ENCODE measurements at places on chromosomes 11 and 22.

- DNase-seq, result no peak
Measured at GRCh38 chr22:30225220-30225927, 21.2 kb downstream of the LIF start.

DNA sequence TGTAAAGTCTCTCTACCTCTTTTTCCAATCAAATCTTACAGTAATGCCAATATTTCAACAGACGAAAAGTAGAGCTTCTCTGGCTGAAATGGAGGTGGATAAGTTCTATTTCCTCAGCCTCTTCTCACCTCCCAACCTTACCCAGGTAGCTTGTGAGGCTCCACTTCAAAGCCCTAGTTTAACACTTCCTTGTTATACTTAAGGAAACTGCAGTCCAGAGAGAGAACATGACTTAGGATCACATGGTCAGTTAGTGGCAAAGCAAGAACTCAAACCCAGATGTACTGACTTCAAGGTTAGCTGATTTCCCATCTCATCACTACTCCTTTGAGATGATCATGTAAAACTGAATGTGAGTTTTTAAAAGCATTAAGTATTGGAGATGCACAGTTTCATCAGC is 32.5 kb downstream of the PAK1 start:
- DNase-seq, result no peak

DNA sequence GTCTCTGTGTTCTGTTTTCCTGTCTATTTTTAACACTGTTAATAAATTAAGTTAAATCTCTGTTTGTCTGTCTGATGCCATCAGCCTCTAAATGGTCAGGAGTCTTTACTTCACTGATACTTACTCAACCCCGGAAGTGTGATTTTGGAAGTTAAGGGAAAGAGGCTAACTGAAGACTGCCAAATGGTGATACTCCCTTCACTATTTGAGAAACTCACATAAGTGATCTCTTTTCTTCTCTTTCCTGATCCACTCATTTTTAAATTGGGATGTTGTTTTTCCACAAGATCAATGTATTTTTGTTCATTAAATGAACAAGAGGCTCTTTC is 389 bp upstream of the CASP12 start:
- no peak for DNase-seq

GRCh38 chr11:3206156-3206921 is 12.3 kb downstream of the MRGPRG start:
- no peak for DNase-seq

GRCh38 chr22:47805394-47805935 is 1043.0 kb downstream of the TBC1D22A start:
- DNase-seq, result no peak

- DNase-seq, result no peak
Measured at GRCh38 chr22:48188231-48188721, 1425.8 kb downstream of the TBC1D22A start.

- DNase-seq, result peak; percentile 36
Measured at GRCh38 chr22:39721206-39722031, 150.9 kb downstream of the CACNA1I start.

DNA sequence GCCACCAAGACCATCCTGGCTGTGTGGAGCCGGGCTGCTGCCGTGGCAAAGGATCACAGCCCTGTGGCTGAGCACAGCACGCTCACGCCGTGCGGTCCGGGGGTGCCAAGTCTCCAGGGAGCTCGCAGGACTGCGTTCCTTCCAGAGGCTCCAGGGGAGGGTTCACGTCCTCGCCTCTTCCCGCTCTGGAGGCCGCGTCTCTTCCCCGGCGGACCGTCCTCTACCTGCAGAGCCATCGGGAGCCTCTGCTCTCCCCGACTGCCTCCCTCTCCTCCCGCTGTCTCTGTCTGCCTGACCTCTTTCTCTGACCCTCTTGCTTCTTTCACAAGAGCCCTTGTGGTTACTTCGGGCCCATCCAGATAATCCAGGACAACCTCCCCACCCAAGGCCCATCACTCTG is 11.4 kb upstream of the MUC5AC start:
- peak; percentile 15 for DNase-seq

DNA sequence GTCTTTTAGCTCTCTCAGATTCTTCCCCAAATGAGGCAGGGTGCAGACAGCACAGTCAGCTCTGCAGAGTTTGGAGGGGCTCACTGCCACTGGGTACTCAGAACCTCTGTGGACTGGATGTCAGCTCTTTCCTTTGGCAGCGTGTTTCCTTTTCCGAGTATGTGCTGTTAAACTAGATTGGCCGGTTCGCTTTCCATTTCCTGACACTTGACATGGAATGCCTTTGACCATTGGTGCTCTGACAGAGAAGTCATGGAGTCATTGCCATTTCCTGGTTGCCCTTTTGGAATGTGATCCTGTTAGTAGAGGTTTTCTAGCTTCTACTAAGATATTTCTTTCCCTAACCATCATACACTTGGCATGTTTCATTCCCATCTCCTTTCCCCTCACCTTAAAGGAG is 86.7 kb downstream of the SWAP70 start:
- DNase-seq, result no peak

DNA sequence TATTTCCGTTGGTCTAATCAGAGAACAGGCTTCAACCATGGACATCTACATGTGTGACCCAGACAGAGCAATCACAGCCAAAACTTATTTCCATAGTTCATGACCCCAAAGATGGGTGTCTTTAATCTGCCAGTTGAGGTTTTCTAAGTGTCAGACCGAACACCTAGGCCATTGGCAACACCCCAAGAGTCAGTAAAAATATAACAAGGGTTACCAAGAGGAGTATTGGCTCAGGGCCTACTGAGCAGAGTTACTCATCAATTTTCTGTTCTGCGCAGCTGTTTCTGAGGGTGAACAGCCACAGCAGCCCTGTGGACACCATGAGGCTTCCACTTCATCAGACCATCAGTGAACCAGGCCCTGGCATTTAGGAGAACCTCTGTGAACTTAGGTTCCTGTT is 18.8 kb downstream of the GUCD1 start:
- DNase-seq, result no peak

- DNase-seq, result peak; percentile 33
Measured at GRCh38 chr22:17705951-17706900, 67.7 kb downstream of the BCL2L13 start.

DNA sequence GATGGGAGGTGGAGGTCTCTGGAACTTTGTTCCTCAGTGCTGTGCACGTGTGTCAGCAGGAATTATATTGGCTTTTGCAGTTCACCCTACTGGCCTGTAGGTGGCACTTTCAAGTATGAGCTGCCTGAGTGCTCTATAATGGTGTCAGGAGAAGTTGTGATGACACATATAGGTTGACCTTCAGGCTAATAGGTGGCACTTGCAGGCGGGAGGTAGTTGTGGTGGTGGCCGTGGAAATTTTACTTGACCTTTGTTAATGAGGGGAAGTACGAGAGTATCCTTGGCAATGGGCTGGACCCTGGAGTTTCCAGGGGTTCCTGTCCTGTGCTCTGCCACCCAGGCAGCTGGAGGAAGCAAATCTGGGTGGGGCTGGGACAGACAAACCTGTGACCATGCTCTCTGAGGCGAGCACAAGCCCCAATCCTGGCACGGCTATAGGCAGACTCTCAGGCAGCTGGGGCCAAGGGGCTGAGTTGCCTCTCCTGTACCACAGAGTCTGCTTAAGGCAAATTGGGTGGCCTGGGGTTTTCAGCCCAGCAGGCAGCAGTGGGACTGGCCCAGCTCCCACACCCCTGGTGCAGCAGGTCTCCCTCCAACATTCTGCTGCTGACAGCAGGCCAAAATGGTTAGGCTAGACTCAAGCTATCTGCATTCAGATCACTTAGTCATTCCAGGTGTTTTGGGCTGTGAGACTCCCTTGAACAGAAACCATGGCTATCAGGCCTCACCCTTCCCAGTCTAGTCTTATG is 147.5 kb upstream of the CTSC start:
- DNase-seq, result peak; percentile 37

DNA sequence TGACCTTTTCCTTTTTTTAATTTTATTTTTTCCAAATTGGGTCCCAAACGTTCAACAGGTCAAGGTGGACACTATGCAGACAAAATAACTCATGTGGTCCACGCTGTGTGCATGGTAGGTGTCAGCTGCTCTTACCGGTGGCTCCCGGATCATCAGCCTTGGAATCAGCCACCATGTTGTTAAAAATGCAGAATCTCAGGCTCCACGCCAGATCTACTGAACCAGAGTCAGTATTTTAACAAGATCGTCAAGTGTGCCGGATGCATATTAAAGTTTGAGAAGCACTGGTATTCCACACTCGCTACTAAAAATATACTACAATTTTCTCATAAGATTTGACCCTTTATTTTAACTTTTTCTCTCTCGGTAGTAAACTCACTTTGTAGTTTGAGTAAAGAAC is 553 bp upstream of the LDLRAD3 start:
- DNase-seq, result no peak

- no peak for DNase-seq
Measured at GRCh38 chr22:49948116-49948957, 12.2 kb upstream of the PIM3 start.

- no peak for DNase-seq
Measured at GRCh38 chr11:61609000-61609979, 28.4 kb upstream of the SYT7 start.

DNA sequence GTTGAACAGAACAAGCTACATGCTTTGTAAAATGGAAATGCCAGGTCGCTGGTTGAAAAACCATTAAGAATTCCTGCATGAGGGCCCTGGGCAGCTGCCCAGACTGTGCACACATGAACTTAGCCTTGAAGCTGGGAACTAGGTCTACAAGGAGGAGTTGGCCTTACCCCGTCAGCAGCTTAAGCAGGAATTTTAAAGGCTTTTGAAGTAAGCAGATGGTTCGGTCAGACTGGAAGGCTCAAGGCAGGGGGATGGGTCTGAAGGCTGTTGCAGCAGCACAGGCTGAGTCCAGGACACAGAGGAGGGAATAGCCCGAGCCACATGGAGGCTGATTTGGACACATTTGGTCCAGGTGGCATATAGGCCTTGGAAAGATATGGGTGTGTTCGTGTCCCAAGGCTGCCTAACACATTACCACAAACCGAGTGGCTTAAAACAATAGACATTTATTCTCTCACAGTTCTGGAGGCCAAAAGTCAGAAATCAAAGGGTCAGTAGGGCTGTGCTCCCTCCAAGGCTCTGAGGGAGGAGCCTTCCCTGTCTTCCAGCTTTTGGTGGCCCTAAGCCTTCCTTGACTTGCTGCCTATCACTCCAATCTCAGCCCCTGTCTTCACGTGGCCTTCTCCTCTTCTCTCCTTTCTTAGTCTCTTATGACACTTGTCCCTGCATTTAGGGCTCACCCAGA is 11.6 kb downstream of the LIF start:
- no peak for DNase-seq

DNA sequence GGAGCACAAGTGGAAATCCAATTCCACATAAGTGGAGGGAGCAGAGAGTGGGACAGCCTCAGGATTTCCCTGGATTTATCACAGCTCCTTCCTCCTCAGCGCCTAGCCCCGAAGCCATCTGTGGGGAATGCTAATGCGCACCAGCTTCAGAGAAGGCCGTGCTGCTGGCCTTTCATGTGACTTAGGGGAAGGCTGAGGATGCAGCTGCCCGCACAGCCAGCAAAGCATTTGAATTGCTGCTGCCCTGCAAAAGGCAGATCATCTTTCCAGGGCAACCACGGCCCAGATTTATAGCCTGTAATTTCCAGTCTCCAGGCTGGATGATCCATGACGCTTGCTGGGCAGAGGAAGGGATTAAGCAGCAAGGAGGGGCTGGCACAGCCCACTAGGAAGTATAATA is 29.9 kb downstream of the SYN3 start:
- DNase-seq, result no peak

Data from SK-N-SH (cell line).